ENCODE measurements at places on chromosomes 6 and 20.
A peak's percentile ranks its signal among the peaks of the same experiment; 100 is the strongest.

- peak; percentile 62 for DNase-seq
Measured at GRCh38 chr6:133894795-133895358, 6.0 kb downstream of the TCF21 start.

- DNase-seq = no peak
Measured at GRCh38 chr6:85412911-85413430, 36.9 kb upstream of the NT5E start.

DNA sequence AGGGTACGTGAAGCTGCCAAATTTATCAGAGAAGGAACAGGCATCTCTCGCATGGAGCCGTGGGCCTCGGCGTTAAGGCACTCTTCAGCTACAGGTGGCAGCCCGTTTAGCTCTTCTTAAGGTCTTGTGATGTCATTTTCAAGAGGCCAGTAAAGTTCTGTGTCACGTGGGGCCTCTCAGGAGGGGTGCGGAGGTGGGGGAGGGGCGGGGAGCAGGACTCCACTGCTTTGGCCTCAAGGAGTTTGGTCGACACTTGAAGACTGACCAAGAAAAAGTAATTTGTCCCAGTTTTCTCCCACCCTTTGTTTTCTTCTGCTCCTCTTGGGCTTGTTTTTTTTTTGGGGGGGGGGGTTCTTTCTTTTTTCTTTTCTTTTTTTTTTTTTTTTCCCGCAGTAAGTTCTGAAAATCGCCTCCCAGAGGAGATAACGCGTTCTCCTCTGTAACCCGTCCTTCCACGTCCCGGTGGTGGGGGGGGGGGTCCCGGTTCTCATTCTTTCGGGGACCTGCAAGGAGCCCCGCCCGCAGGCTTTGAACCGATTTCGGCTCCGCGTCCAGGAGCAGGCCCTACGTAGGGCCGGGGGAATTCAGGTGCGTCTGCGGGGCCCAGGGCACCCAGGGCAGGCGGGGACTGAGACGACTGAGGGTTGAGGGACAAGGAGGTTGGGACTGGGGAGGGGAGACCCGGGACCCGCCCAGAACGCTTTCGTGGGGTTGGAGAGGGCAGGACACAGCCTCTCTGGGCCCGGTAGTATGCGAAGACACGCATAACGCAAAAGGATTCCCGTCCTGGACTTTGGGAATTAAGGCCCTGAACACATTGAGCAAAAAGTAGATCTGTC, 26.0 kb downstream of the GPX6 start:
- no peak for DNase-seq

GRCh38 chr6:5411414-5411813, 150.1 kb downstream of the FARS2 start:
- DNase-seq = no peak

DNA sequence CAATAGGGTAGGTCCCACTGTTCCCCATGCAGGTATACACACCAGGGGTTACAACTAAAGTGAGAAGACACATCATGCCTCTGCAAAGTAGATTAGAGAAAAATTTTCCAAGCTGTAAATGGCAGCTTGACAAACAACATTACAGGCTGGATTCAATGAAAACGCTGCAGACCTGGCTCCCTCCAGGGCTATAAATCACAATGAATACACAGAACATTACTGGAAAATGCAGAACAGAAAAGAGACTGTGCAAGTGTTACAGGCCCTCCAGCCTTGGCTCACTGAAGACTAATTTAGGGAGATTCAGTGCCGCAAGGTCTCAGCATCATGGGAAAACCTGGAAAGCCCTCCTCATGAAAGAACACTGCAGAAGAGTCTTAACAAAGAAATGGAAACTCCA, 207.8 kb downstream of the KHDC1L start:
- DNase-seq = no peak

DNA sequence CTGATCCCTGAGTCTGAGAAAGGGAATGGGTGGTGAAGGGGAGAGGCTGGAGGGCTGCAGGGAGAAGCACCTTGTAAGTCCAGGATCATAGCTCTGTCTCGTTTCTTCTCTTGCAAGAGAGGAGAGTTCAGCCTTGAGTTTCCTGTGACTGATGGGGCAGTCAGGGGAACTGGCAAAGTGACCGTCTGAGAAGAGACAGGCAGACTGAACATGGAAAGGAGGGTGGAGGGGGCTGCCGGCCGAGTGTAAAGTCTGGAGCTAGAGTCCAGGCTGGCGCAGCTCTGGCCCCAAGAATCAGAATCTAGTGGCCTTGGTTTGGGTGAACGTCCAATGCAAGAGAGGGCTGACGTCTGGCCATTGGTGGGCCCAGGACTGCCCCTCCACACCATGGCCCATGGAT, 72.5 kb downstream of the TCP11 start:
- DNase-seq = no peak

- no peak for DNase-seq
Measured at GRCh38 chr6:142605922-142606485, 304.2 kb downstream of the ADGRG6 start.

DNA sequence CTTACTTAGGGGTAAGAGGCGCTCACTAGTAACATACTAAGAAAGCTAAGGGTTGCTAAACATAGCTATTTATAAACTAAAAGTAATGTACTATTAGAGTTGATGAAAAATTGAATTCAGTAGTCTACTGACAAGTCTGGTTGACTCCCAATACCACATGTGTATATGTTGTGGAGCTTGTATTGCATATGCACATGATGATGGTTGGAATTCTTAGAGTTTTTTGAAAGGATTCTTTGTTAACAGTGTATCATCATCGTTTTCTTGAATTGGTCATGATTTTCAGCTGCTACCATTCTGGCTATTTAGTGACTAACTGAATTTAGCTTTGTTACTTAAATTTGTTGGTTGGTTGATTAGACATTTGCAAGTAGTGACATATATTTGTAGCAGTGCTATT, 27.2 kb downstream of the ABRACL start:
- DNase-seq = no peak

GRCh38 chr6:142074516-142074915, 58.2 kb upstream of the GJE1 start:
- DNase-seq = no peak

- DNase-seq = no peak
Measured at GRCh38 chr6:84392261-84392660, 164.8 kb upstream of the CEP162 start.

DNA sequence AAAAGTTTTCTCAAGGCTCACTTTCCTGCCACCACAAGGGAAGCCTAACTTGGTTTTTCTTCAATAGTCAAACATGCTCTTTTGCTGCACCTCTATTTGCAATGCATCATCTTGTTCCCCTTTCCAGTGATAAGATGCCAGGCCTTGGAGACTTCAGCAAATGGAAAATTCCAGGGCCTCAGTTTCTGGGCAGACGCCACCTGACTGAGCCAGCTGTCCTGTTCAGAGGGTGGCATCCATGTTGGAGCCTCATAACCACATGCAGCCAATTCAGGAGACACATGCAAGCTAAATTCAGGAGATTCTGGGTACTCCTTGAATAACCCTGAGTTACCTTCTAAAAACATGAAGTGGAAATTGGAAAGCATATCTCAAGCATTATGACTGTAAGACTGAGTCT, 285.6 kb upstream of the RNF24 start:
- DNase-seq = no peak

DNA sequence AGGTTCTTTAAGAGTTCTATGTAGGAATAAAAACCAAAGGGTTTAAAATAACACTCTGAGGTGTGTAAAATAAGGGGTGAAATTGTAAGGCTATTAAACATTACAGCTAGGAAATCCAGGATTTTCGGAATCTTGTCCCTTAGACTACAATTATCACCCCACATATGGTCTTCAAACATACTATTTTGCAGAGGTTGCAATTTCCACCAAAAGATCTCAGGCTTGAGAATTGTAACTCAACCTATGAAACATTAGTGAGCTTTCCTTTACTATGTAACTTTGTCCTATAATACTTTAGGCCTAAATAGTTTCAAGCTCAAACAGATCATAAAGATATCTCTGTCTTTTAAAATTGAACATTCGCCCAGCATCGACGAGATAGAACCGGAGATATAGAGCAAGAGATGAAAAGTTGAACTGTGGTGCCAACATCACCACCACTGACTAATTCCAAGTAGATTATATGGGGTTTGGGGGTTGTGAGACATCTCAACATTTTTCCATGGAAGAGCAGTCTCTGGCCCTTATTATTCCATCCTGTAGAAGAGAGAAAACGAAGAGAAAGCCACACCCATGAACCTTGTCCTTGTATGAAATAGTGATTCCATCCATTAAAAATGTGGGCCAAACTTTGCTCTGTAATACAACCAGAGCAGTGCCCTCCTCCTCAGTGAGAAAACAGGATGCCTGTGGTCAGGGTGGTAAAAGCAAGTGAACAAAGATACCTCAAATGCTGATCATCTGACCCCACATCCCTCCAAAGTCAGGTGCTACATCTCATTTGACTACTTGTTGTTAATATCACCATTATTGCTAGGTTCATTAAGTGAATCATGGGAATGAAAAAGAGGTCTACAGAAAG, 284.5 kb upstream of the GJE1 start:
- DNase-seq = no peak

DNA sequence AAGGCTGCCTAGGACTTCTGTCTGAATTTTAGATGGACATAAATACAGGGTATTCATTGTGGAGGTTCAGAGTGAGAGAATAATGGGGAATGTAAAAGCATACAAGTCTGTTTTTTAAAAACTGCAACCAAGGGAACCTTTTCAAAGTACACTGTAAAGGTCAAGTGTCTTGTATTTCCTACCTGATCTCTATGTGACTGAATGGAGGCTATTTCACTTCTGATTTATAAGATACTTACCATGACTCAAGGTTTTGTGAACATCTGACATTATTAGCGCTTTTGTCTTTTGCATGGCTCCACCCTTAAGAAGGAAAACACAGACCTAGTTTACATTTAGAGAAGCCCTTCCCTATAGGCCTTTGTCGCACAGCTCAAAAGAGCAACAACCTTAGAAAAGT, 126.5 kb downstream of the ZFAND3 start:
- DNase-seq = no peak

GRCh38 chr6:110542311-110543024, 66.1 kb upstream of the SLC22A16 start:
- DNase-seq = peak; percentile 71

DNA sequence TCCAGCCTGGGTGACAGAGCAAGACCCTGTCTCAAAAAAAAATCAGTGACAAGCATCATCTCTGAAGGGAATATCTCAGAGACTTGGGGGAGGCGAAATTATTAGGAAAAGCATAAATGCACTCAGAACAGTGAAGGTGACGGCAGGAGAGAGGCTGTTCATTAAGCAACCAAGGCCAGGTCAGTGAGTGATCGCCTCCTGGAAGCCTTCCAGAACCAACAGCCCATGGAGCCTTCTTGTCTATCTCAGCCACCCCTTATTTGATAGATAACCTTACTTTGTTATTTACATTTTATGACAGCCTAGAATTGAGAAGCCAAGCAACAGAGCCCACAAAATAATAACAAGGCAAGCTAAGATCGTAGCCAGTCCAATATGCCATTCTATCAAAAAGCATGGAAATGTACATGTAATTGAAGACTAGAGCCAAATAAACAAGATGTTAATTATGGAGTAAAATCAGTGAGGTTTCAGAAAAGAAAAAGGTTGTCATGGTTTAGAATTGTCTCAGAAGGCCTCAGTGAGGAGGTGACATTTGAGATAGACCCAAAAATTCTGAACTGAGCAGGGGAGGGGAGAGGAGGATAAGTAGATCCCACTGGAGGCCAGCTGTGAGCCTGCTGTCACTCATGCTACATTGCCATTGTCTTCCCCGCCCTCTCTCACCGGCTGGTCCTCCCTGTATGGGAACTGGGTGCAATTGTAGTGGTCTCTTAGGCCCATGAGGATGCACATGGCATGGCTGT, 17.8 kb downstream of the BNIP5 start:
- DNase-seq = no peak

GRCh38 chr6:53673162-53673727, 7.7 kb upstream of the KLHL31 start:
- no peak for DNase-seq

- no peak for DNase-seq
Measured at GRCh38 chr20:9500121-9500520, 14.3 kb upstream of the LAMP5 start.

DNA sequence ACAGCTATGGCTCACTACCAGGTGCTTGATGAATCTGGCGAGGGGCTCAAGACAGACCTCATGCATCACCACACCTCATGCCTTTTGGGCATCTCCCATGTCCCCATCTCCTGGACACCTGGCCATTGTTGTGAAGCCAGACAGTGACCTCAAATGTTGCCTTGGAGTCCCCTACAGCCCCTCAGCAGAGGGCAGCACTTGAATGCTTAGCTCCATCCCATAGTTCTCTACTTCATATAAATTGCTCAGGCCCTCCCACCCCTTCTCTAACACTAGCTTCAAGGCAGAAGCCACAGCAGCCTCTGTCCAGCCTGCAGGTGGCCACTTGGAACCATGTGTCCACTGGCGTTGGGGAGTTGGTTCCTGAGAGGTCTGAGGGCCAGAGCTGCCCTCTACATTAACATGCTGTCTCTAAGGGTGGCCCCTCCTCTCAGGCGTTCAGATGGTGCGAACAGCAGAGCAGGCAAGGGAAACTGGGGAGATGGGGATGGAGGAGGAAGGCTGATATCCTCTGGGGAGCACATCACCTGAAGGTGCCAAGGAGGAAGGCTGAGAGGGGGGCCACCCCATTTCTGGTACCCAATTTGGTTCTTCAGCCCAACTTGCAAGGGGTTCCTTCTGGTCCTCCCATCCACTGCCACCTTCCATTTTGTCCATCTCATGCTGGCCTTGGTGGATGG, 31.3 kb downstream of the MOCS1 start:
- no peak for DNase-seq

DNA sequence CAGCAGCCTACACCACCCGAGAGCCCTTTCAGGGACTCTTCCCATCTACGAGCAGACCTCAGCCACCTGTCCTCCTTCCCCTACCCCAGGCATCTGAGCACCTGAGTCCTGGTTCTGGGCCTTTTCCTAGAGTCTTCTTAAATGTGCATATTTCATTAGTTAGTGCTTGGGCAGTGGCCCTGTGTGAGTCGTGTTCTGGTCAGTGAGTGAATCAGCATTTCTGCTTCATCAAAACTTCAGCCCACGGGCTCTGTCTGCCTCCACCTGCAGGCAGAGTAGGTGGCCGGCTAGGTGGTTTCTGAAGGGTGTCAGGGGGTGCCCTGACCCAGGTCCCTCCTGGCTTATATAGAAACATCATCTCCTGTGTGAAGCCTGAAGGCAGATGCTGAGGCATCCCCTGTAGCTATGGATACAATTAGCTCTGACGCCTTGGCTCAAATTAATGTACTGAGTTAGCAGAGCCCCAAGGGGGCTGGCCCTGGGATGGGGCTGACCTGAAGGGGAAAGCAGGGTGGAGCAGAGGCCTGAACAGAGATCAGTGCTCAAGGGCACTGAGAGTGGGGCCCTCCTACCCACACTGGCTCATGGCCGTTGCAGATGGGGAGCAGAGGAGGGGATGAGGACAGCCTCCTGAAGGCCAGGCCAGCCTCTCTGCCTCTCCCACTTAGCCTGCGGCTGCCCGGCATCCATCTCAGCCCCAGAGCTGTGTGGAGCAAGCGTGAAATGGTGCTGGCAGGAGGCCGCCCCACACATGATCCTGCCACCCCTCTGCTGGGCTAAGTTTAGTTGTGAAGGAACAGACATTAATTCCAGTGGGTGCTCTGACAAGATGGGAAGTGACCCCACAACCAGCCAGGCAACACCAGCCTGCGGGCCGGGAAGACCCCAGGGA, 13.6 kb downstream of the IP6K3 start:
- DNase-seq = no peak
